ENCODE measurements at places on chromosomes 2 and 18. TPM values are rescaled to one million over a fixed set of nuclear protein-coding genes. Genes with fewer than 3 reads are reported as not detected.

Gene RIT2
- total RNA-seq, result not detected

DNA sequence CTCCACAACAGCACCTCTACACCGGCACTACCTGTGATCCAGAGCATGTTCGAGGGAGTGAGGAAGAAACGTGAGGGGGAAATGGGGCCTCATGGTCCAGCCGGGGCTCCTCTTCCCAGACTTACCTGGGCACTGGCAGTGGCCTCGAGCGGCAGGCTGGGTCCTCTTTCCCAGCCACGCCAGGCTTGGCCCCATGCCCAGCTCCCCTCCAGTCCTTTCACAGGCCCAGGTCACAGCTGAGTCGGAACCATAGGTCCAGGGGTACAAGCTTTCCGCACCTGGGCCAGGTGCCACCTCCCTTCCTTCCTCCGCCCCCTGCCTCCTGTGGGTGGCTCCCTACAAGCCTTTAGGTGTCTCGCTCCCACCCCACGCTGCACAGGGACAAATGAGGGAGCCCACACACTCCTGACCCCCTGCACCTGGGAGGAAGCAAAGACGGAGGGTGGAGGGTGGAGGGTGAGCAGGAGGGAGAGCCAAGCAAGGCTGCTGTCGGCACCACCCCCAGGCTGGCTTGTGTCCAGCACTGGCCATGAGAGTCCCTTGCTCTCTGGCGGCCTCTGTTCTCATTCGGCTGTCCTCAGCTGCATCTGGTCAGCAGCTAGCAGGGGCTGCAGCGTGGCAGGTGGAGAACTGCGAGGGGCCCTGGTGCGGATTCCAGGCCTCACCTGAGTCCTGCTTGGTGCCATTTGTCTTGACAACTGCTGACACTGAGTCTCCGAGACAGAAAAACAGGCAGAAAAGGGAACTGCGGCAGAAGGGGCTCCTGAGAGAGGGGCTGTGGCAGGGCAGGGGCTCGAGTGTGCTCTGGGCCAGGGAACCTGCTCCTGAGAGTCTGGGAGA lies 26.8 kb downstream of the ADRA2B start:
- DNase-seq, result peak; percentile 83

- DNase-seq, result no peak
Measured at GRCh38 chr2:137968477-137969417, 4.5 kb downstream of the HNMT start.

- DNase-seq, result no peak
Measured at GRCh38 chr2:189298038-189298437, 118.5 kb upstream of the COL5A2 start.

DNA sequence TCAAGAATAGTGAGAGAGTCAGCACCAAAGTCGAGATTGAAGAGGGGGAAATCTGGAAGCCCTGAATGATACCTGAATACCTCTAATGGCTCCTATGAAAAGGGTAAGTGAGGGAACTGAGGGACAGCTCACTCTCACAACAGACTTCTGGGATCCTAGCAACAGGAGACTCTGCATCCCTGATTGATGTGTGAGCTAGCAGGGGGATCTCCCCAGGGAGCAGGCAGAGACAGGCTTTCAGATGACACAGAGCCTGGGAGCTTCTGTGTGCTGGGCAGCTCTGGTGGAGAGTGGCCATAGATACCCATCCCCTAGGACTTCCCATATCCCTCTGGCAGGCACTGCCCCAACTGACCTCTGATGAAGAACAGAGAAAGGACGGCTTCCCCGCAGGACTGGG lies 206.2 kb downstream of the EXOC6B start:
- DNase-seq, result no peak

Gene CCDC74B
- 1.7 TPM for total RNA-seq

DNA sequence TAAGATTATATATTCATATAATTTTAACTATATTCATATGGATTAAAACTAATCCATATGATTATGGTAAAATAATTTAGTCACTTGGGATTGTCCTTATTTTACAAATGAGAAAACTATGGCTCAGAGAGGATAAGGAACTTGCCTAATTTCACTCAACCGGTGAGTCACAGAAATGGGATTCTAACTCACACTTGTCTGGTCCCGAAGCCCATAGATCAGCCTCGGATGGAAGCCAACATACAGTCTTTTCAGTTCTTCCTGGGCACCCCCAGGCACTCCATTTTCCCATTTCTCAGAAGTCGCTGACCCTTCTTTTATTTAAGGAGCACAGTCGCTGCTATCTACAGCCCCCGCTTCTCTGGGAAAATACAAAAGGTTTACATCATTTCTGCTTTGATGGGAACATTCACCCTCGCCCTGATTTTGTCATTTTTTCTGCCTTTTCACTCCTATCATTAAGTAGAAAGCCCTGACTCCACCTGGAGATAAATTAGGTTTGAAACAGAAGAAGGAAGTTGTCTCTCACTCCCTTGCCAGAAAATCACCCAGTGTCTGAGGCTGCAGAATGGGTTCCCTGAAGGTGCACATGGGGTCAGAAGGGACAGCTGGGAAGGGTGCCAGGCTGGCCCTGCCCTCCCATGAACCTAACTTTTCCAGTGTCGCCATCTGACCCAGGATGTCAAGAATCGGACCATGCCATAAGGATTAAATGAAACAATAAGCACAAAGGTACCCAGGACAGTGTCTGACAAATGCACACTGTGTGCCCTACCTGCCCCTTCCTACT lies 36.6 kb downstream of the CYP1B1 start:
- DNase-seq, result no peak

Data from osteocyte (in vitro differentiated cells).